NCI-H2227 treated with DMSO at 0.1 percent for 48 hours (cell line): ENCODE measurements at places on chromosomes 1 and 21.
A peak's percentile ranks its signal among the peaks of the same experiment; 100 is the strongest.

- no peak for DNase-seq
Observed at GRCh38 chr1:212532469-212533147, 76.0 kb upstream of the ATF3 start.

- DNase-seq: no peak
Observed at GRCh38 chr1:52474807-52475206, 70.4 kb downstream of the PRPF38A start.

GRCh38 chr1:218349348-218350034, 4.4 kb downstream of the TGFB2 start:
- DNase-seq: no peak

DNA sequence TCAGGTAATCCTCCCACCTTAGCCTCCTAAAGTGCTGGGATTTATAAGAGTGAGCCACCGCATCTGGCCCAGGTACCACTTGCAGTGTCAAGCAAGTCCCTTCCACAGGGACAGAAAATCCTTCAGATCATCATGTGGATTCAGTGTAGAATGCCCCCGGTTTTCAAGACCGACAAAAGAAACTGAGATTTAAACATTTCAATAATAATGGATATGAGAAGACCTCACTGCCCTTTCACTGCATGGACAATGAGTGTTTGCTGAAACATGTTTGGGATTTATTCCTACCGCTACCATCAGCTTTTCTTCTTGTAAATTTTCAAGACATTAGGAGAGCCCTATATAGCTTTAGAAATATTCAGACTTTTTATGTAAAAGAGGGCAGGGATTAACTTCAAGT, 41.5 kb downstream of the HTR6 start:
- DNase-seq: no peak

DNA sequence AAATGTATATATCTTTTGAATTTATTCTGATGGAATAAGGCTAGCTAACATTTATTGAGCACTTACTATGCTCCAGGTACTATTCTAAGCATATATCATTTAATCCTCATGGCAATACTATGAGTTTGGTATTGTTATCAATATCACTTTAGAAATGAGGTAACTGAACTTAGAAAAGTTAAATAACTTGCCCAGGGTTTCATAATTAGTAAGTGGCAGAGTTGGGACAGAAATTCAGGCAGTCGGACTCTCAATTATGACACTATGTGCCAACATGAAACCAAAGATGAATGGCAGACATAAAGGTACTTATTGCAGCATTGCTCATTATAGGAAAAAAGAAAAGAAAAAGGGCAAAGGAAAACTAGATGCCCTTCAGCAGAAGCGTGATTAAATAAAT, 48.2 kb downstream of the RAB3GAP2 start:
- no peak for DNase-seq

- DNase-seq: no peak
Observed at GRCh38 chr1:230922620-230923019, 54.3 kb upstream of the C1orf198 start.

DNA sequence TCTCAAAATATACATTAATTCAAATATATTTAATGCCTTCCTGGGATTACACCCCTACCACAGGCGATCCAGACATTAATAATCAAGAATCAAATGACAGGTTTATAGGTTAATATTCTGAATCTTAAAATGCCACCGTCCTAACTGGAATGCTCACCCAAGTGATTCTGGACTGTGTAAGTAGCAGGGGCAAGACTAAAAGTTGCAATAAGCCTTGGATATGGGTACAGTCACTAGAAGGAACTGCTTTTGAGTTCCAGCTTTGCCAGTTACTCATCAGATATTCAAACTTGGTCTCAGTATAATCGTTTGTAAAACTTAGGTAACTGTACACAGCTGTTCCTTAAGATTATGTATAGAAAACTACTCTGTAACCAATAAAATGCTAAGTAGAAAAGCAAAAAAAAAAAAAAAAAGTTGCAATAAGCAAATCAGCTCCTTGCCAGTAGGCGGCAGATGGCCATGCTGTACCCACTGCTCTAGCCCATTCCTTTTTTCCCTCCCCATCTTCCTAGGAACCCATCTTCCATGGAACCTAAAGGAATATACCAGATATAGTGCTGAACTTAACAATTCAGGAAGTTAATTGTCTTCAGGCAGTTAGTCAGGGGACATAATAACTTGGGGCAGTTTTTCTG, 10.5 kb downstream of the RO60 start:
- DNase-seq: no peak

GRCh38 chr1:205232127-205232820, 4.5 kb downstream of the TMCC2 start:
- no peak for DNase-seq

DNA sequence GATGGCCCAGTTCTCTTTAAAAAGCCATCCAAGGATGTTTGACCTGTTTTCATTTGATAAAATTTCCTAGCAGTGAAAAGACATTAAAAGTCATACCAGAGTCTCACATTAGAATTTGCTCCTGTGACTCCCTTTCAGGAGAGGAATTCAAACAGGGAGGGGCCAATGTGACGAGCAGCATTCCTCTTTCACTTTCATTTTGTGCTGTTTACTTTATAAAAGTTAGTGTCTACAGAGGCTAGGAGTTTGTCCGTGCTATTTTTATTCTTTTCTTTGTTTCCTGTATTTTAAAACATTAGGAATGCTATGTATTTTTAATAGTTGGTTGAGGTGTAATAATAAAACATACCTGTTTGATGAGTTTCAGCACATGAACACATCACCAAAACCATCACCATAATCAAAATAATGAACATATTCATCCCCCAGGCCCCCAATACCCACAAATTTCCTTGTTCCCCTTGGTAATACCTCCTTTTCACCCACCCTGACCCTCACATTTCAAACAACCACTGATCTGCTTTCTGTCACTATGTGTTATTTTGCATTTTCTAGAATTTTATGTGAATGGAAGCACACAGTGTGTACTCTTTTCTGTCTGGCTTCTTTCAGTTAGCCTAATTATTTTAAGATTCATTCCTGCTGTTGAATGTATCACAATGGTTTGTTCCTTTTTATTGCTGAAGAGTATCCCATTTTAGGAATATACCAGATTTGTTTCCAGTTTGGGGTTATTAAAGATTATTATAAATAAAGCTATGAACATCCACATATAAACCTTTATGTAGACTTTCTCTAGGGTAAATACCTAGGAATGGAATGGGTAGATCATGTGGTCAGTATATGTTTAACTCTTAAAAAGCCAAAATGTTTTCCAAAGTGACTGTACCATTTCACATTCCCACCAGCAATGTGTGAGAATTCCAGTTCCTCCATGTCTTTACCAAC, 129.5 kb downstream of the TENT5C start:
- no peak for DNase-seq

- DNase-seq: peak; percentile 32
Observed at GRCh38 chr1:161725908-161726472, 4.6 kb downstream of the FCRLB start.

DNA sequence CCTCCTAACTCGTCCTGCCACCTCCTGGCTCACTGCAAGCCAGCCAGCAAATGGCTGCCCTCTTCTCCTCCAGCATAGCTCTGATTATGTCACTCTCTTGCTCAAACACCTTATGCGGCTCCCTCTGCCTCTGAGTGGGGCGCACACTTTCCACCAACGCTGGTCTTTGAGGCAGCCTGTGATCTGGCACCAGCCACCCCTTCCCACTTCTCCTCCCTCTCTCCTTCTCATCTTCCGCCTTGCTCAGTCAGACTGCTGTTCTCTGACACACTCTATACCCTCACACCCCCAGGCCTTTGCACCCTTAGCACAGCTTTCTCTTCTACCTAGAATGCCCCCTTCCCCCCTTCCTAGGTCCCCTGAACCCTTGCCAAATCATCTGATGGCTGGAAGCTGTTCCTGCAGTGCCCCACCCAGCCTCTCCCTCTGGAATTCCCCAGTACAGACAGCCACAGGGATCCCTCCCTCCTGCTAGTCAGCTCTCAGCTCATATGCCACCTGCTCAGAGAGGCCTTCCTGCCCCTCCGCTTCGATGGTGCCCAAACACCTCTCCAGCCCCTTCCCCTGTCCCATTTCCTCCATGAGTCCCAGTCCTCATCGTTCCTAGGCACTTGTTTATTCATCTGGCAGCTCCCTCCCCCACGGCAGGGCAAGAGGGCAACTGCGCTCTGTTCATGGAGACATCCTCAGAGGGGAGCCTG, 21.7 kb upstream of the PEF1 start:
- DNase-seq: no peak

DNA sequence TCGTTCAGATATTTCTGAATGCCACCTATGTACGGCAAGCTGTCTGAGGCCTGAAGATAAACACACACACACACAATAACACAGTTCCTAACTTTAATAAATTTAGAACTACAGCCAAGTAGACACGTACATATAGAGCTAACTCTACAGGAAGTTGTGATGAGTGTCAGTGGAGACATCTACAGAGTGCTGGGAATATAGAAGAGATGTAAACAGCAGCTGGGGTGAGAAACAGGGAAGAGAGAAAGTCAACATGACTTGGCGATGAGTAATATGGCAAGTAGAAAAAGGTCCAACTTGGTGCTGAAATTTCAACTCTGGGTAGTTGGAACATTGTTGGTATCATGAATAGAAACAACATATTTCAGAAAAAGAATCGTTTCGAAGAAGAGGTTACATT, 206.5 kb downstream of the ZP4 start:
- no peak for DNase-seq

- no peak for DNase-seq
Observed at GRCh38 chr1:218646288-218646687, 301.2 kb downstream of the TGFB2 start.

DNA sequence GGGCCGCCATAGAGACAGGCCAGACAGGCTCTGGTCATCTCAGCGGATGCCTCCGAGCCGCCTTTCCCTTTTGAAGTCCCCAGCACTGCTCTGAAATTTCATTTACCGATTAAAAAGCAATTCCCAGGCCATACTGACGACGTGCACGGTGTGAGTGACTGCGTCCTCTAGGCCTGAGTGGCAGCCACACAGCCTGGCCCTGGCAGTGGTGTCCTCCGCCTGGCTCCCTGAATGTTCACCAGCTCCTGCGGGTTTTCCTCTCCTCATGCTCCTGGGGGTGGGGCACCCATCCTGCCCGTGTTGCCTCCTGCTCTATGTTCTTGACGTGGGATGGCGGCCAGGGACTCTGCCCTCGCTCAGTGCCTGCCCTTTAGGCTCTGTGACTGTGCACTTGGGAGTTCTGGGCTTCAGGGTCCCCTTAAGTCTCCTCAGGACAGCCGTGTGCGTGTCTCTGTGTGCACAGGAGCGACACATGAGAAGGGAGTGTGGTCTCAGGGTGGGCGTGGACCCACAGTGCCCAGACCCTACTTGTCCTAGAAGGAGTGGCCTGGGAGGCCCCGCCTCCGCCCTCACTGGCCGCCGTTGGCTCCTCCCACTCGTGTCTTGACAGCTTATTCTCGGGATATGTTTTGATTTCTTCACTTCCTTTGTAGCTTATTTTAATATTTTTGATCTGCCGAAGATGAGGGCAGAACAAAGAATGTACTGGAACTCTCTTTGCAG, 3.6 kb downstream of the SKI start:
- DNase-seq: peak; percentile 44

GRCh38 chr1:162412002-162412401, at the start of gene SH2D1B:
SH2D1B (minus strand) TSS chr1:162412136; CDS start chr1:162412016, 120 bp downstream.
- DNase-seq: no peak

- DNase-seq: no peak
Observed at GRCh38 chr21:26845066-26845758, at the start of gene ADAMTS1. ADAMTS1 (minus strand) TSS chr21:26845409; CDS start chr21:26844954, 455 bp downstream.

DNA sequence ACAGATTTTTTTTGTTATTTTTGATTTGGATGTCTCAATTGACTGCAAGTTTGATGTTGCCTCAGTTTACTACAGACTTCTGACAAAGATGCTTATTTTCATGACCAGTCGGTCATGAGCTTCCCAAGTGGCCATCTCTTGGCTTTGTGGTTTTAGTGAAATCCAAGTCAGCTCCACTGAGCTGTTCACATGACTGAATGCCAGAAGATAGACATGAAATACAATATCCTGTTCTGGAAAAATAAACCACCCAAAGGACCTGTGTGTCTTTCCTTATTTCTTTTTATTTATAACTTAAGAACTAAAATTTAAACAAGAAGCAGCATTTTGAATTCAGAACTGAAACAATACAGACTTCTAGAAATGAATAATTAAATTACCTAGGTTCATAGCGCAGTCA, 89.3 kb downstream of the HMCN1 start:
- no peak for DNase-seq

- no peak for DNase-seq
Observed at GRCh38 chr1:75127916-75128717, 6.1 kb upstream of the LHX8 start.

DNA sequence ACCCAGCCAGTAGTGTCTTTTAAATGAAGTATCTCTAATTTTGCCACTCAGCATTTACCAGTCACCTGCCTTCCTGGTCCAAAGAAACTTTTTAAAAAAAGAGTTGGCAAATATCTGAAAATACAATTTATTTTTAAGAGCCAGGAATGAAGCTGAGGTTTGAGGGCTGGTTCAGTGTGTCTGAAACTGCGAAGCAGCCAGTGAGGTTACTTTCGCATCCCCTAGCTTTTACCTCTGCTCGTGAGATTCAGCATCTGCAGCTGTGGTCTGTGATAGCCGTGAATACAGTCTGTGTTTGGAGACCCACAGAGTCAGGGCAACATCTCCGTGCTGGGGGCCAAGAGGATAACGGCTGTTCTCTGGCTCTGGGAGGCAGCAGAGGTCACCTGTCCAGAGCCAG, 21.3 kb upstream of the KCNAB2 start:
- no peak for DNase-seq

GRCh38 chr1:9247894-9248293, 13.3 kb downstream of the H6PD start:
- DNase-seq: no peak

- DNase-seq: peak; percentile 68
Observed at GRCh38 chr1:119743776-119744597, 24.7 kb downstream of the HMGCS2 start.

DNA sequence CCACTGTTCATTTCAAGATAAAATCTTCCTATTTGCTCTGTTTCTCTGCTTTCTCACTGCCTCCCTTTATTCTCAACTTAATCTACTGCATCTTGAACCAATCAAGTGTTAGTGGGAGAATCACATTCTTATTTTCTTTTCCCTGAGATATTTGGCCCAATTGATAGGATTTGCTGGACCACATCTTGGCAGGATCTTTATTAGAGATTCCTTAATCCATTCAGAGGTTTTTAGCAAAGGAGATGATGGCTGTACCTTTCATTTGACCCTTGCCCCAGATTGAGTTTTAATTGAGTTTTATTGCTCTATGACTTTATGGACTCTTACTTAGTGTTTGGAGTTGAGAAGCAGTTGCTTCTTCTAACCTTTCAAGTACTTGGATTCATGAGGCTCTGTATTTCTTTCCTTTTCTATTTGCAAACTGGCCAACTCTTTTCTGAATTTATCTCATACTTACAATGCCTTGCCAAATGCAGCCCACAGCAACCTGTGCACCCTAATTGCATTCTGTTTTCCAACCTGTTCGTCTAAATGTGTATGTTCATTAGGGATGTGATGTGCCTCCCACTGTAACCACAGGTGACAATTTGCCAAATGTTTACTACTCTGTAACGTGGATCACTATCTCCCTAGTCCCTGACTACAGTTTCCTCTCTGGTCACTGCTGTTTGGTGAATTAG, 274.8 kb upstream of the KAZN start:
- no peak for DNase-seq

- DNase-seq: no peak
Observed at GRCh38 chr1:44035726-44036408, 4.6 kb upstream of the SLC6A9 start.
